ENCODE measurements at places on chromosomes 12 and 14.

DNA sequence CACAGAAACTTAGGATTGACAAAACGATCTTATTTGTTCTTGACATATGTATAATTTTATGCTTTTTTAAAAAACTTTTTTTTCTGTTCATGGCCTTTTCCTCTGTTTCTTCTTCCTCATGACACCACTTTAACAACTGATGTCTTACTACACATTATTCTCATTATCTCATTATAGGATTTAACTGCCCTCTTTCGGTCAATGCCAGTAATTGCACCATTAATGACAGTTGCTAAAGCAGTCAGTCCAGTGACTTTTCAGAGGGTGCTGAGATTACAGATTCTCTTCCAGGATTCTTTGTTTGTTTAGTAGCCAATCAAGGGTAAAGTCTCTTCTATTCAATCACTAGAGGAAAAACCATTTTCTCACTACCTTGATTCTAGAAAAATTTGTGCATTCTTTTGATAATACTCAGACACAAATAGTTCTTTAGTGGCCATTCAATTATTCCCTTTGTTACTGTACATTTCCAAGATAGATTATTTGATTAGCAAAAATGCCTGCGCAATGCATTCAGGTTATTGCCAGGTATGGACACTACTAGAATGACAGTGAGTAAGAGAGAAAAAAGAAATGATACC is 50.1 kb downstream of the KLRG1 start:
- DNase-seq, result no peak

DNA sequence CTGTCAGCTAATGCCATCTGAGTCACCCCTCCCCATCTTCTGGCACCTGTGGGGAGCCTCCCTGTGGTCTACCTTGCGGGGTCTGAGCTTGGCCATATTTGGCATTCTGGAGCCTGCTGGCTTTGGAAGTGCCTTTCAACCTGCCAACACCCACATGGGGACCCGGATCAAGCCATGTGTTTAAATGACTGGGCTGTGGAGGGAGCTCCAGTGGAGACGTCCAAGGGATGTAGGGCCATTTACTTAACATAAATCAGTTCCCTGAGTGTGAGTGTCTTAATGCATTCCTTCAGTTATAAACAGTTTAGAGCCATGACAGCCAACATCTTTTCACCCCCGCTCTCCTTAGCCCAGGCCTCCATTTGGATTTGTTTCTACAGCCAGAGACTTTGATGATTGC is 22.0 kb downstream of the CACNA1C start:
- no peak for DNase-seq

- DNase-seq, result no peak
Measured at GRCh38 chr12:130119241-130119861, 42.9 kb upstream of the FZD10 start.

- DNase-seq, result no peak
Measured at GRCh38 chr12:104143002-104143401, 5.0 kb upstream of the NFYB start.

Measured in NCI-H187 (cell line).